ENCODE measurements at places on chromosomes 1 and 21.
A peak's percentile ranks its signal among the peaks of the same experiment; 100 is the strongest.

DNA sequence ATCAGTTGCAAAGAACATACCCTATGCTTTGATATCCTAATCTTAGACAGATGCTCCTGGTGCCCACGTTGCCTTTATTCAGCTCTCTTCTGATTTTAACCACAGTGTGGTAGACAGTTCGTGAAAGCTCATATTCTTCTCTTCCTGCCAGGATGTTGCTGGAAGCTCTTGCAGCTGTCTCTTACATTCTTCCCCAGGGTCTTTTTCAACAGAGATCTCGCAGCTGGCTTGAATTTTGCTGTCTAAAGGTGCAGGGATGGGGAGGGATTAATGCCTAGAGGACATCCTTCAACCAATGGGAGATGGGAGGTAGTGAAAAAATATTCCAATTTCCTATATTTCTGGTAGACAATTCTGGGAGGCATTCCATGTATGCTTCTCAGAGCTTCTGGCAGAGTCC, 150.0 kb upstream of the APP start:
- no peak overlapping the region for H3K4me3 ChIP-seq
- no peak overlapping the region for H3K27ac ChIP-seq
- H3K27me3 ChIP-seq, result no peaks in the 10 kb centered on the region
- no peaks in the 10 kb centered on the region for H3K4me1 ChIP-seq

DNA sequence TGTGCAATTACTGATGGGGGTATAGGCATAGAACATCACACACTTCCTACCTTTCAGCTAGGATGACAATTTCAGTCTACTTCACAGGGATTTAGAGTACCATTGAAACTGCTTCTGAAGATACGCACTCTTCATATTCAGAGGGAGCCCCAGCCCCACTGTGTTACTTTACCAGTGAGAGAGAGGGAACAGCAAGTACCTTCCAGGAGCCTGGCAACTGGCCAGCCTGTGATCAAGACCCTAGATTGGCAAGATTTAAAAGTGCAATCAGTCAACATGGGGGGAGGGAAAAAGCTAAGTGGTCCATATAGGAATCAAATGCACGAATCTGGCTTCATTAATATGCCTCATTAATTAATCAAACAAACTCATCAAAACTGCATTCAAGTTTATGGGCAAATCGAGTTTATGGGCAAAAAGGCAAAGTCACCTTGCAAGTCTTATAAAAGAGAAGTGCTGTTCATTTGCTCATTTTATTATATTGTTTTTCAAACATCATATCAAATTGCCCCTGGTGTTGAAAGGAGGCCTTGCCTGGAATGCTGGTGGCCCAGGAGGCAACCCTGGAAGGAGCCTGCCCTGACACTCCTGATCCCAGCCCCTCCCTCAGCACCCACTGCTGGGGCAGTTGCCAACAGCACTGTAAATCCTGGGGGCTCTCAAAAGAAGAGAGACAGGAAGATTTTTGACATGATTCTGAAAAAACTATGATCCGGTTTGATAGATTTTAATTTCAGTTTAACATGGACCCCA, 184.9 kb upstream of the DPT start:
- H3K27me3 ChIP-seq, result no peaks in the 10 kb centered on the region
- H3K27ac ChIP-seq, result no peak overlapping the region

DNA sequence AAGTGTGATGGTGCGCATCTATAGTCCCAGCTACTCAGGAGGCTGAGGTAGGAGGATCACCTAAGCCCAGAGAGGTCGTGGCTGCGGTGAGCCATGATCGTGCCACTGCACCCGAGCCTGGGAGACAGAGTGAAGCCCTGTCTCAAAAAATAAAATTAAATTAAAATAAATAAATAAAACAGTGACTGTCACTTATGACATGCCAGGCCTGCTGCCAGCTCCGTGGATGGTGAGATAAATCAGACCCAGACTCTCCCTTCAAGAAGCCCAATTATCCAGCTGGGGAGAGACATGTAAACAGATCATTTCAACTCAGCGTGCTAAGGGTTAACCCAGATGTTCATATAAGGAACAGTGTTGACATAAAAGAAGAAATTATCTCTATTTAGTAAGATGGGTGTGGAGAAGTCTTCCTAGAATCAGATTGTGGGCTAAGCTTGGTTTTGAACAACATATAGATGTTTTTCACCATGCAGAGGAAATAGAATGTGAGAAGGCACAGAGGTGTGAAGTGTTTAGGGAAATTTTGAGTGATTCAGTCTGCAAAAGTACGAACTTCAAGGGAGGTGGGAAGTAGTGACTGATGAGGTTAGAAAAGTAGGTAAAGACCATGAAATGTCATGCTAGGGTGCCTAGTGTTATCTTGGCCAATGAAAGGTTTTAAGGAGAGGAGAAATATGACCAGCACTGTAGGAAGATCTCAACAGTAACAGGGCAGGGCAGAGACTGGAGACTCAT, 18.3 kb downstream of the YARS1 start:
- DNase-seq, result no peak
- H3K4me1 ChIP-seq, result peaks cover 7% of the 10 kb centered on the region
- H3K36me3 ChIP-seq, result peaks cover 23% of the 10 kb centered on the region
- H3K27ac ChIP-seq, result no peak overlapping the region
- no peak overlapping the region for H3K4me3 ChIP-seq
- H3K27me3 ChIP-seq, result no peaks in the 10 kb centered on the region

DNA sequence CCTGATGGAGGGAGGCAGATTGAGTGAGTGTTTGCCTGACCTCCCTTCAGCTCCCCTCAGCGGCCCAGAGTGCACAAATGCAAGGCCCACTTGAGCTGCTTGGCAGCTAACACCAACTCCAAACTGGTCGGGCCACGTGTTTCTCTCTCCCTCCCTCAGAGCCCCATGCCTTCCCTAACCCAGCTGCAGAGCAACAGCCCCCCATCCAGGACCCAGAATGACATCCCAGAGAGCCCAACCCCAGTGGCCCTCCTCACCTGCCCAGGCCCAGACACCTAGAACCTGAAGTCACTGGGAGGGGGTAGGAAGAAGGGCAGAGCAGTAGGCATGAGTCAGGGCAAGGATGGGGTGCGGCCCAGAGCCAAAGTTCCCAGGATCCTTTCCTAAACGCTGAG, 789 bp upstream of the S100A14 start:
- H3K4me3 ChIP-seq, result peak overlapping the region; percentile 29
- H3K4me1 ChIP-seq, result peaks cover 33% of the 10 kb centered on the region
- no peaks in the 10 kb centered on the region for H3K27me3 ChIP-seq
- H3K27ac ChIP-seq, result peak overlapping the region; percentile 99

GRCh38 chr1:233675893-233676292, 62.0 kb downstream of the KCNK1 start:
- H3K36me3 ChIP-seq, result peaks cover 5% of the 10 kb centered on the region
- no peaks in the 10 kb centered on the region for H3K27me3 ChIP-seq
- DNase-seq, result no peak
- no peak overlapping the region for H3K27ac ChIP-seq

DNA sequence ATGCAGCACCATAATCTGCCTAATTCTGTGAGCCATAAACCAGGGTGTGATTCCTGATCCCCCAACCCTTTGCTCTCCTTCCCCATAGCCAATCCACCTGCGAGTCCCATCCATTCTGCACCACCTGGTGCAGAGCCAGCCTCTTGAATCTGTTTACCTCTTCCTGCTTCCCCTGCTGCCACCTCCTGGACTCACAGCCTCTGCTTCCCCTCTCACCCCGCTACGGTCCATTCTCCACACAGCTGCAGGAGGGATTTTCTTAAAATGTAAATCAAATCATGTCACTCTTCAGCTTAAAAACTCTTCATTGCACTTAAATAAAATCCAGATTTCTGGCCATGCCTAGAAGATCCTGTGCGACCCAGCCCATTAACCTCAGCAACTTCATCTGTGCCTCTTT, 186.7 kb downstream of the FOXD2 start:
- no peak overlapping the region for H3K27ac ChIP-seq
- no peak for DNase-seq
- H3K4me3 ChIP-seq, result no peak overlapping the region
- H3K4me1 ChIP-seq, result no peaks in the 10 kb centered on the region
- no peaks in the 10 kb centered on the region for H3K36me3 ChIP-seq
- peaks cover 8% of the 10 kb centered on the region for H3K27me3 ChIP-seq

- H3K4me1 ChIP-seq, result peaks cover 5% of the 10 kb centered on the region
- no peaks in the 10 kb centered on the region for H3K36me3 ChIP-seq
- H3K4me3 ChIP-seq, result no peak overlapping the region
- peaks cover 67% of the 10 kb centered on the region for H3K27me3 ChIP-seq
- no peak for DNase-seq
- H3K27ac ChIP-seq, result no peak overlapping the region
Measured at GRCh38 chr1:911875-912739, 11.6 kb upstream of the SAMD11 start.

GRCh38 chr1:174946031-174946430, 53.7 kb upstream of the CACYBP start:
- no peaks in the 10 kb centered on the region for H3K27me3 ChIP-seq
- no peak for DNase-seq
- H3K36me3 ChIP-seq, result no peaks in the 10 kb centered on the region
- H3K4me3 ChIP-seq, result no peak overlapping the region
- H3K27ac ChIP-seq, result no peak overlapping the region
- no peaks in the 10 kb centered on the region for H3K4me1 ChIP-seq

- H3K27me3 ChIP-seq, result peaks cover 22% of the 10 kb centered on the region
- no peak overlapping the region for H3K4me3 ChIP-seq
- no peak overlapping the region for H3K27ac ChIP-seq
- no peak for DNase-seq
- no peaks in the 10 kb centered on the region for H3K36me3 ChIP-seq
Measured at GRCh38 chr1:109912873-109913272, 2.2 kb downstream of the CSF1 start.

GRCh38 chr21:38913120-38913892, 107.6 kb downstream of the ETS2 start:
- H3K4me1 ChIP-seq, result peaks cover 55% of the 10 kb centered on the region
- no peak overlapping the region for H3K4me3 ChIP-seq
- no peaks in the 10 kb centered on the region for H3K36me3 ChIP-seq
- no peaks in the 10 kb centered on the region for H3K27me3 ChIP-seq
- peak overlapping the region; percentile 43 for H3K27ac ChIP-seq
- DNase-seq, result no peak

- H3K36me3 ChIP-seq, result no peaks in the 10 kb centered on the region
- no peak for DNase-seq
- H3K27ac ChIP-seq, result no peak overlapping the region
Measured at GRCh38 chr1:48777219-48777895, 666 bp upstream of the BEND5 start.
